ENCODE measurements at places on chromosomes 16 and 17.

GRCh38 chr17:40531051-40531991 lies 29.9 kb upstream of the TNS4 start:
- DNase-seq, result no peak

DNA sequence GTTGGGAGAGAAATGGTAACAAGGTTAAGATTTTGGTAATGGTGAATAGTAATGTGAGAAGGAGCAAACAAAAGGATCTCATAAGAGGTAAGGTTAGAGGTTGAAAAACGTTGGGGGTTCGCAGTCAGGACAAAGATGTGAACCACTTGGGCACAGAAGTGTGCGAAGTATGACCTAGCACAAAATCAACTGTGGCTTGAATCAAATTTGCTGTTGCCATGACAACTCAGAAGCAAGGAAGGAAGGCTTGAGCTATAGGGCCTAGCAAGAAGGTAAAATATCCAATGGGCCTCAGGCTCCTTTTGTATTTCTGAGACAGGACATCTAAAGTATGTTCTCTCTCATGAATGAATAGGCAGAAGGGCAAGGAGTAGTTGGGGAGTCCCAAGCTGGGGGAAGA lies 24.5 kb upstream of the TEKT1 start:
- no peak for DNase-seq

DNA sequence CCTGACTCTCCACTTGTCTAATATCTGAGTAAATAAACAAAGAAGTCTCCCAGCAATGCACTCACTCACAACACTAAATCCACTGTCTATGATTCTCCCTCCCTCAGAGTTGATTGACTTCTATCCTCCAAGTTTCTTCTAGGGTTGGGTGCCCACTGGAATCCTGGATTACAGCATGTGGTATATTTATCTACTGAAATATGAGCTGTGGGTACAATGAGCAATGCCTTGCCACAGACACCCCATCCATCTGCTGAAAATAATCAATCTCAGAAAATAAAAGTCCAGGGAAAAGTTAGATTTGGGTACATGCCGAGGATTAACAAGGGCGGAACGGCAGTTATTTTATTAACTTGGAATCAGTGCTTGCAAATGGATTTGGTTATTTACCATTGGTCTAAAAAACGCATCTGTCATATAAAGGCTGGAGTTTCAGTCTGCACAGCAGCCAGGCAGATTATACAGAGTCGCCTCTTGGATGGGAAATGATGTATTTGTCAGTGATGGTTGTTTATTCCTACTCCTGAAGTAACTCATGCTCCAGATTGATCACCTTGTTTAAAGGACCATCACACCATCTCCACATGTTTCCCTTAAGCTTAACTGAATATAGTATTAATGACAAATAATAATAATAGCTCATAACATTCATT lies 193.9 kb upstream of the SOX9 start:
- no peak for DNase-seq

DNA sequence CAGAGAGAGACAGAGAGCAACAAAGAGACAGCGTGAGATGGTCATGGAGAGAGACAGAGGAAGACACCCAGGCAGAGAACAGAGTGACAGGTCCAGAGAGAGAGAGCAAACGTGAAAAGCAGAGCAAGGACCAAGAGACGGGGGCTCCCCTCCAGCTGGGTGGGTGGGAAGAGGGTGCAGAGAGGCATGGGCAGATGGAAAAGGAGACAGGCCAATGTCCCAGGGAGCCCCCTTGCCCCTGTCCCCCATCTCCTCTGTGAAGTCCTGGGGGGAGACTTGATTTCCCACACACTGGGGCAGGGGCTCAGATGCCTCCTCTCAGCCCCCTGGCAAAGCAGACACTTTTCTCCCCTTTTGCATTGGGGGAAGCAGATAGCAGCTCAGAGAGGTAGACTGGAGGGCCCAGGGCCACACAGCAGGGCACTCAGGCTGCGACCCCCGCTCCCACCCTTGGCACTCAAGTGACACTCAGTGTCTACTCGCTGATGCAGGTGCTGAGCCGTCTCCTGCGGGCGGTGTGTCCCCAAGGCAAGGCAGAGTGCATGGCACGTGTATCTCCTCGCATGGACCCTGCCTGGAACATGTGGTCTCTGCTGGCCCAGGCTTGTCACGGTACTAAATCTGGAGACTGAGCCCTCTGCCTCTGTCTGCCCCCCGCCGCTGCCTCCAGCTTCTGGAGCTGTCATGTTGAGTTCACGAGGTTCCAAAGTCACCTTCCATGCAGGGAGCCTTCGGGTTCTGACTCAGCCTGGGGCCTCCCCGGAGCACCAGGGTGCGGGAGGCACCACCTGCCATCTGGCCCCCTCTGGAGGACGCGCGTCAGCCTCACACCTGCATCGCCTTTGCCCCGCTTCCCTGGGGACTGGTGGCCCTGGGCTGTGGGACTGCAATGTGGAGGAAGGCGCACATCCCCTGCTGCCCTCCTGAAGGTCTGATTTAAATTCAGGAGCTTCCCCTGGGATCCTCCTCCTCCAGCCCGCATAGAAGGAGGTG lies 215.9 kb upstream of the GSE1 start:
- DNase-seq, result no peak

- DNase-seq, result no peak
Measured at GRCh38 chr17:62865586-62865985, 57.5 kb upstream of the MARCHF10 start.

DNA sequence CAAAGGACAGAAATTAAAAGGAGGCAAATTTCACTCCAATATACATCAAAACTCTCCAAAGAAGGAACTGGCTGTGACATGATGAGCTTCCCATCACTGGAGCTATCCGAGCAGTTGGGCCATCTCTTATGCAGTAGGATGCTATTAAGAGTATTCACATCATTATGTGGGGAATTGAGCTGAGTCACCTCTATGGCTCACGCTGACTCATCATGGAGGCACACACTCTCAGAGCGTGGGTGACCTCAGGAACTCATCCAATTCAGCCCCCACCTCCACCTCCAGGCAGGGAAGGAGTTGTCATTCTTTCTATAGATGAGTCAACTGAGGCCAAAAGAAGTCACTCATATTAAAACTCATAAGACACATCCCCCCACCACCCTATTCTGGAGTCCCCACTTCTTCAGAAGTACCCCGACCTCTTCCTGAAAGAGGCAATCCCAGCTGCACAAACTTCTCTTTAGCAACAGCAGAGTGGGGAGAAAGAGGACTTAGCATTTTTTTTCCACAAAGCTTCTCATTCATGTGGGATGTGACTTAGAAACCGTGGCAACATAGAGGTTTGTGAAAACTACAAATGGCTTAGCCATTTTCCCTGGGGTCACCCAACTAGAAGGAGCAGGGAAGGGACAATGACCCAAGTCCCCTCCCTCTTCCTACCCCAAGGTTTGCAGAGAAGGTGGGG lies 32.5 kb downstream of the ABCC12 start:
- peak; percentile 96 for DNase-seq

GRCh38 chr17:29299031-29299430 lies 5.1 kb upstream of the NUFIP2 start:
- no peak for DNase-seq

DNA sequence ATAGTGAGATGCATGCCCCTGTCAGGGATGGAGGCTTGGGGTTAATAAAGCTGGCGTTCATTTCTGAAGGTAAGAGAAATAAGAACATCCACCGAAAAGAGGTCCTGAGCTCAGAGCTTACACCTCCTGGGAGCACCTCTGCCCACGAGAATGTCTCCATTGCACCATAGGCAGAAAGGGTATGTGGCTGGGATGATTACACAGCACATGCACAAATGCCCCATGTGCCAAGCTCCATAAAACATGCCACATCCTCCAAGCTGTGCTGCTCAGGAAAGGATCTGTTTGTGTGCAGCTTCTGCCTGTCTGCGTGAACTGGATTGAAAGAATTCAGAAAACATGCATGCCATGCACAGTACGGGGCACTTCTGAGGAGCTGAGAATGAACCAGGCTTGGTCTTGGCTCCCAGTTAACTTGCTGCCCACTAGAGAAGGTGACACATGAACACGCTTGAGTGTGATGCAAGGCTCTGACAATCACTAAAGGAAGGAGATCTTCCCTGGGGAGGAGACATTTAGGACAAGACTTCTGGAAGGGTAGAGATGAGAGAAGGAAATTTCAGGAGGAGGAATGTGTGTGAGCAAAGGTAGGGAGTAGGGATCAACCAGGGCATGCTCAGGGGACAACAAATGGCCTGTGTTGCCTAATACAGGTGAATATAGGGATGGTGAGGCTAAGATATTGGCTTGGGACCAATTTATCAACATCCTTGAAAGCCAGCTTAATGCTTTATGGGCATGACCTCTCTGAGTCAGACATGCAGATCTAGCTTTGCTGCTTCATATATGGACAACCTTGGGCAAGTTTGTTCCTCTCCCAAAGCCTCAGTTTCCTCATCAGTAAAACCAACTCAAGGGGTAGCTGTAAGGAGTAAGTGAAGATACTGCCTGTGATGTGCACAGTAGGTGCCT lies 32.0 kb upstream of the SMPD3 start:
- no peak for DNase-seq

- DNase-seq, result no peak
Measured at GRCh38 chr16:51573191-51573590, 422.1 kb upstream of the SALL1 start.
